ENCODE measurements at places on chromosomes 12 and 14.
A peak's percentile ranks its signal among the peaks of the same experiment; 100 is the strongest.

DNA sequence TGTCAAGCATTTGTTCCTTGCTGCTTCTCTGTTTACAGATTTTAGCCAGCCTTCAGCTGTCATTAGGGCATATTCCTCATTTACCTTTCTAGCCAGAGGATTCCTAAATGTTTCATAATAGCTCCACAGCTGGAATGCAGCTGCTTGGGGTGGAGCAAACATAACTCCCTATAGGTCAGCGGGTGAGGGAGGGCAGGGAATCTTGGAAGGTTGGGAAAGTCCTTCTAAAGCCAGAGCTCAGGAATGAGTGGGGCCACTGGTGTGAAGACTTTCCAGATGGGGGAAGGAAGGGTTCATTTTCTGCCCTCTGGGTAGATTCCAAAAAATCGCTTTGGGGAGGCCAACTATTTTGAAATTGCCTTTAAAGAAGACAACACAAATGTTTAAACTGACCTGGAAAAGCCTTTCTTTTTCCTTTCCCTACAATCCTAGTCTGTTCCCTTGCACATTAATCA is 16.3 kb upstream of the IRF2BPL start:
- DNase-seq, result no peak

- DNase-seq, result no peak
These were observed 314.2 kb upstream of the RGS6 start for GRCh38 chr14:71618047-71618446.

GRCh38 chr14:72640911-72641485 is 252.9 kb downstream of the DPF3 start:
- no peak for DNase-seq

- DNase-seq, result no peak
These were observed 102.9 kb upstream of the RFLNA start for GRCh38 chr12:124191966-124192365.

DNA sequence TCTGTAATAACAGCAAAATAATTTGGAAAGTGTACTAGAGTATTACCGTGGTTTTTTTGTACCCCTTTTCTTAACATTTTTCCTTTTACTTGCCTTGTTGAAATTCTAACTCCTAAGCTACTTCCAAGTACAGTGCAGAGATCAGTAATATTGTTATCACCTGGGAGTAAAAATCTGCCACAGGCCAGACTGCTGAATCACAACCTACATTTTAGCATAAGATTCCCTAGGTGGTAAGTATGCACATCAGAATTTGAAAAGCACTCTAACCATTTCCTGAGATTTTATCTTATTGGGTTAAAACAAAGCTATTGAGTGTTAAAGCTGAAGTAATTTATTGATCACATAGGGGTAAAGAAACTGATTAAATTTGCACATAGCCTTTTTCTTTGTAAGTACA is 55.2 kb upstream of the KCNH3 start:
- DNase-seq, result no peak

GRCh38 chr12:12716151-12716792 is 896 bp upstream of the CDKN1B start:
- no peak for DNase-seq

DNA sequence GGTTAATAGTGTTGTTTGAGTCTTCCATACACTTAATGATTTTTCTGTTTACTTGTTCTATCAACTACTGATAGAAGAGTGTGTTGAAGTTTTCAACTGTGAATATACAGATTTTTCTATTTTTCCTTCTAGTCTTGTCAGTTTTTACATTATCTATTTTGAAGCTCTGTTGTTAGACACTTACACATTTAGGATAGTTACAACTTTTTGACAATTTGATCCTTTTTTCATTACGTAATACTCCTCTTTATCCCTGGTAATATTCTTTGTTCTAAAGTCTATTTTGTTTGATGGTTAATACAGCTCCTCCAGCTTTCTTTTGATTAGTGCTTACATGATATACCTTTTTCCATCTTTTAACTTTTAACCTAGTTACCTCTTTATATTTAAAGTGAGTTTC is 45.2 kb downstream of the DHRS2 start:
- no peak for DNase-seq

GRCh38 chr14:70080076-70080475 is 108.7 kb downstream of the SLC8A3 start:
- DNase-seq, result no peak

GRCh38 chr12:60266381-60266852 is 670.6 kb downstream of the SLC16A7 start:
- DNase-seq, result no peak

- DNase-seq, result no peak
These were observed 54.9 kb downstream of the TRMT5 start for GRCh38 chr14:60926002-60926401.

GRCh38 chr12:131001493-131001892 is 47.8 kb downstream of the ADGRD1 start:
- no peak for DNase-seq

- no peak for DNase-seq
These were observed 110.0 kb downstream of the ARF6 start for GRCh38 chr14:50002926-50003212.

- DNase-seq, result peak; percentile 10
These were observed 214.5 kb downstream of the PAH start for GRCh38 chr12:102702447-102703114.

- DNase-seq, result no peak
These were observed 4.9 kb downstream of the PRICKLE1 start for GRCh38 chr12:42584651-42585111.

- no peak for DNase-seq
These were observed 481.1 kb downstream of the DIO2 start for GRCh38 chr14:79730196-79730595.

DNA sequence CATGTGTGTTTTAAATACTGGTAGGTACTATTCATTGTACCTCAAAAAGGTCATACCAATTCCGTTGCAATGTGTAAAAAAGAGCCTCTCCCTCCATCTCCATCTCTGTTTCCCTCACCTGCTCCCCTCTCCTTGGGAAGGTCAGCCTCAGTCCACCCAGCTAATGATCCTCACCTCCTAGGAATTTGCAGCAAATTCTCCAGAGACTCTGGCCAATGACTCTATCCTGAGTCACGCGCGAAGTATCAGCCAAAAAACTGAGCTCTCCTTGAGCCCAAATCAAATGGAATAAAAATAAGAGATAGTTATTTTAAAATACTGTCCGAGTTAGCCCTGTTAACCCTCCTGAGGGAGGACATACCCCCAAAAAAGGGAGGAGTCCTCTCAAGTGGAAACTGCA is 148.4 kb downstream of the DPF3 start:
- no peak for DNase-seq

DNA sequence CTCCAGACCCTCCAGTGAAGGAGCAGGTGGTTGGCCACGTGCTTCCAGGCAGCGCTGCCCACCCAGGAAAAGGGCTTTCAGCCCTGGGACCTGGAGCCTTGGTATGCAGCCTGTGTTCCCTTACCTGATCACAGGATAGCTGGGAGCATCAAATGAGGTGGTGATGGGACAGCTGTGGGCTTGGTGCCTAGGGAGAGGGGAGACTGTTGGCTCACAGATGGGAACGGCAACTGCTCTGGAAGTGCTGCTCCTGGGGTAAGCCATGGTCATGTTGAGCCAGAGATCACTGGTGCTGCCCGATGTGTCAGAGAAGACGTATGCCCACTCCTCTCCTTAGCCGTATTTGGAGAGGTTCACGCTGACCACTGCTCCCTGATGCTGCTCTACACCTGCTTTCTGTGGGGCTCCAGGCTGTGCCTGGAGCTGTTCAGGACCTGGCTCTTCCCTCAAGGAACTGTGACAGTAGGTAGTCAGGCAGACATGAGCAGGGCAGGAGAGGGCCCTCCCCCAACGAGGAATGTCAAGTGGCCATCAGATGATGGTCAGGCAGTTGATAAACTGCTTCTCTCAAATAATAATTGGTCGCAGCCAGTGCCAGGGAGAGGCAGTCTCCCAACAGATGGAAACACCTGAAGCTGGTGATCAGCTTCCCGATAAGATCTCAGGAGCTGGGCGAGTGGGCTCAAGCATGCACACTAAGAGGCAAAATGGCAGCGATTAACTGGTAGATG is 2.8 kb upstream of the CYP46A1 start:
- DNase-seq, result no peak

GRCh38 chr12:118409834-118410233 is 33.5 kb downstream of the SUDS3 start:
- no peak for DNase-seq

DNA sequence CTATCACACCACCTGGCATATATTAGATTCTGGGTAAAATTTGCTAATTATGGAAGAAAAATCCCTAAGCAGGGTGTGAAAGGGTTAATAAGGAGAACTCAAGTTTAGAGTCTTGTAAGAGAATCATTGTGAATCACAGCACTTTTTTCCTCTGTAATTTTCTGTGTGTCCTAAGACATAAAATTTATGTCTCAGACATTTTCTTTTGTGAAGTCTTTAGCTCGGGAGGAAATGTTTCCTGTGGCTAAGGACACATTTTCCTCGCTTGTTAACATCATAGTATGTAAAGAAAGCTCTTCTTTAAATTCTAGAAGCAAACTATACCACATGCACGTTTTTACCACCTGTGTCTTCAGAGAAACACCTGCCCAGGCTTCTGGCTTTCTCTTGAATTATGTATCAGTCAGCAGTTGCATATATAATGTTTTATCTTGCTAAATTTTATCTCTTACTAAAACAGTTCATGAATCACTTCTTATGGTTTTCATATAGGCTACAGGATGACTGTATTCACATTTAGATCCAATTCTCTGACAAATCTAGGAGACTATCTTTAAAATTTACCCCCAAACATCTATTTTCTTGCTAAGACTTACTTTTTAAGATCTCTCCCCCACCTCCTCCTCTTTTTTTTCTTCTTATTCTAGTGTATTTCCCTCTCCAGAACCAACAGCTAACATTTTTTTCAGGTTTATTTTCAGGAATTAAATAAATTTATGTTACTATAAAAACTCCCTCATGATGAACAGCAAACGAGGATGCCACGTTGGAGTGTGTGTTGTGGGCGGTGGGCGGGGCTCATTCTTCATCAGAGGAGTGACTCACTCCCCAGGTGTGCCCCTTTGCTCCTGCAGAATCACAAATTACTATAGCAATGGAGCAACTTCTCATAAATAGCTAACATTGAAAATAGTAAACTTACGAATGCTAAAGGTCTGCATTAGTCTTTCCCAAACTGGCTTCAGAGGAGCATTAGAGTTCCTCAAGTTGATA is 11.6 kb upstream of the CSRP2 start:
- peak; percentile 50 for DNase-seq

DNA sequence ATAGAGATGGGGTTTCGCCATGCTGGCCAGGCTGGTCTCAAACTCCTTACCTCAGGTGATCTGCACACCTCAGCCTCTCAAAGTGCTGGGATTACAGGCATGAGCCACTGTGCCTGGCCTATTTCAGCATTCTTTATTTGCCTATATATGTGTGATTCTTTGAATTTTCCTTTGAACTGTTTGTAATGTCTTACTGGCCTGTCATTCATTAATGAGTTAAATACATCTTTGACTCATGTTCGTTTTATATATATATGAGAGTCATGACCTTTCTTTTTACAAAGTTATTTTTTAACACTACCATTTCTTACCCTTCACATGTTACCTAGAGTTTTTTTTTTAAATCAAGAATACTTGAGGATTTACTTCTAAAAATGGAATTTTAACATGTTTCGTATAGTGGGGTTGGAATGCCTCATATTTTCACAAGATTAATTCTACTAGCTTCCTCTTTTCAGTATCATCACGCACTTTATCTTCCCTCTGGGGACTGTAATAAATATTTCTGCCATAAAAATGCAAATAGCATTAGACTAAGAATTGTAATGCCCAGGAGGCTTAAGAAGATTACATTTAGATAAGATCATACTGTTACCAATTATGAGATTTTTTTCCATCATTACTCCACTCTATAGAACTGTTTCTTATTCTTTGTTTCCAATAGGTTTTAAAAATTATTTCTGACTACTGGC is 66.7 kb downstream of the NTN4 start:
- DNase-seq, result no peak

- no peak for DNase-seq
These were observed 77.3 kb downstream of the PPM1A start for GRCh38 chr14:60326274-60326673.

GRCh38 chr14:33131801-33132200 is 193.1 kb downstream of the NPAS3 start:
- DNase-seq, result no peak

- no peak for DNase-seq
These were observed 7.2 kb downstream of the MYL6 start for GRCh38 chr12:56165369-56165768.

DNA sequence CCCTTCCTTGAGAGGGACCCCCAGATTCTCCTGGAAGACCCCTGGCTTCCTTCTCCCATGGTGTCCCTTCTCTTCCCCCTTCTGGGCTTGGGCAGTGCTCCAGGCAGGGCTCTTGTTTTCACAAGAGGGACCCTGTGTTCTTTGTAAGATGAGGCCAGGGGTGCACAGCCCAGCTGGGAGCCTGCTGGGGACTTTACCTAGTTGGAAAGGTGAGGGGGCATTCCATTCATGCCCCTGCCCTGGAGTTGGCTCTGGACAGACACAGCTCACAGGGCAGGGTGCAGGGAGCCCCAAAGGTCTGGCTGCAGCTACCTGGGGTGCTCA is 31.2 kb downstream of the ISCA2 start:
- no peak for DNase-seq

GRCh38 chr12:120067901-120068300 is 48.7 kb downstream of the RAB35 start:
- no peak for DNase-seq

DNA sequence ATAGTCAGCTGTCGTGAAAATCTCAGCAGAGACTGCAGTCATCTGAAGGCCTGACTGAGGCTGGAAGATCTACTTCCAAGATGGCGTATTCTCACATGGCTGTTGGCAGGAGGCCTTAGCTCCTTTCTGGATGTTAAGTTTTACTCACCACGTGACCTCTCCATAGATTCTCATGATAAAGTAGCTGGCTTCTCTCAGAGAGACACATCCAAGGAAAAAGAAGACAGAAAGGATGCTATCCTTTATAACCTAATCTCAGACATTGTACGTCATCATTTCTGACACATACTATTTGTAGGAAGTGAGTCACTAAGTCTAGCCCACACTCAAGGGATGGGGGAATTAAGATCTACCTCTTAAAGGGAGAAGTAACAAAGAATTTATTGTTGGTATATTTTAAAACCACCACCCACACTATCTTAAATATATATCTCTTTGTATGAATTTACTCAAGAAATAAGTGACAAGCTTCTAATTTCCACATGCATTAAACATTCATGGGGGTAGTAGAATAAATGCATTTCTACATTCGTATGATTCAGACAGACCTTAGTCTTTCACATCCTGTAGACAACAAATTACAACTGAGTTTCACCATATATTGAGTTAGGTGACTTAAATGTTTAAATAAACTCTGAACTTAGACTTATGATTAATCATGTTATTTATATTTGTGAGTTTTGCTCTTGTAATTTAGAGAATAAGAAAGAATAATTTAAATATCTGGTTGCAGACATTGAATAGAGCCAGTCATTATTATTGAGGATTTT is 411.0 kb downstream of the LRIG3 start:
- no peak for DNase-seq

- no peak for DNase-seq
These were observed 3.2 kb downstream of the SYNE3 start for GRCh38 chr14:95513291-95513690.

Data from activated CD4-positive, alpha-beta T cell treated with anti-CD3 and anti-CD28 coated beads, Interleukin-2, amount 50 U/mL, for 48 hours (primary cell).